ENCODE measurements at places on chromosomes 2 and 18.

GRCh38 chr2:150081775-150082481 lies 405.5 kb downstream of the RND3 start:
- no peak for DNase-seq

DNA sequence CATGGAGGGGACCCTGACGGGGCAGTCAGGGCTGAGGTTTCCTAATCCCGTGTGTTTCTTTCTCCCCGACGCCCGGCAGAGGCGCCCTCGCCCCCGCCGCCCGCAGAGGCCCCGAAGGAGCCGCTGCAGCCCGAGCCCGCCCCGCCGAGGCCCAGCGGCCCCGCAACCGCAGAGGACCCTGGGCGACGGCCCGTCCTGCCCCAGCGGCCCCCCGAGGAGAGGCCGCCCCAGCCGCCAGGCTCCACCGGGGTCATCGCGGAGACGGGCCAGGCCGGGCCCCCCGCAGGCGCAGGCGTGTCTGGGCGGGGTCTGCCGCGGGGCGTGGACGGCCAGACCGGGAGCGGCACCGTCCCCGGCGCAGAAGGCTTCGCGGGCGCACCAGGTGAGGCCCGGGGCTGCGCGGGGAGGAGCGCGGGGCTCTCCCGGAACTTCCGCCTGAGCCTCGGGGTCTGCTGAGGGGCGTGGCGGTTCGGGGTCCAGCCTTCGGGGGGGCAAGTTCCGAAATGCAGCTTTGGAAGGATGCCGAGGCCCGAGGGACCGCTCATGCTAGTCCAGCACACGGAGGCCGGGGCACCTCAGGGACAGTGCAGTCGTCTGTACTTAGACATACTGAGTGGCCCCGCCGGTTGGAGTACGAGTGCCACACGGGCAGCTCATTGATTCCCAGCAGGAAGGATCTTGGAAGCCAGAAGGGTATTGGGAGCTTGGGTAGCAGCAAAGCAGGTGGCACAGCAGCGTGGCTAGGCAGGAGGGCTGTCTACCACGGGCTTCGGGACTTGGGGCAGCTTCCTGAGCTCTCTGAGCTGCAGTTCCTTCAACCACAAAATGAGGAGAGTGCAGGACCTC lies 60.1 kb downstream of the EMILIN2 start:
- no peak for DNase-seq

DNA sequence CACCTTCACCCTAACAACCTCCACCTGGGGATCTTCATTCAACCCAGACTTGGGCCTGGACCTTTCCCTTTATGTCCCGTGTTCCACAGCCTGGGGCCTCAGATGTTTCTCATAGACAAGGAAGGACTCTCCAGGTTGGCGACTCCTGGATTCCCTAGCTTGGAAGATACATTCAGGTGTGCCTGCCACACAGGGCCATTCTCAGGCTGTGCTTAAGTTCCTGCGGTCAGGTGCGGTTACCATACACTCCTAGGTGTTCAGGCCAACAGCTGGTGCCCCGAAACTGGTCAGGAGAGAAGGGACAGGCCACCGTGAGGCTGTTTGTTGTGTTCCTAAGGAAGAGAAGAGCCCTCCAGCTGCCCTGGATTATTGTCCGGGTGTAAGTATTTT lies 15.6 kb downstream of the SLC4A3 start:
- DNase-seq = no peak

GRCh38 chr2:9222239-9222892 lies 15.8 kb downstream of the ASAP2 start:
- no peak for DNase-seq

DNA sequence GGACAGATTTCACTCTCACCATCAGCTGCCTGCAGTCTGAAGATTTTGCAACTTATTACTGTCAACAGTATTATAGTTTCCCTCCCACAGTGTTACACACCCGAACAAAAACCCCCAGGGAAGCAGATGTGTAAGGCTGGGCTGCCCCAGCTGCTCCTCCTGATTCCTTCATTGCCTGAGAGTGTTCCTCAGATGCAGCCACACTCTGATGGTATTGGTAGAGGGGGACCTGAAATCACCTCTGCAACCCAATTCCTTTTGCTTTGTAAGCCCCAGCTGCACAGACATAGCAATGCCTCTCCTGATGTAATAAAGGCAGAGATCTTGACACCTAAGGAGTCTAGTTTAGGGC lies 1529.8 kb downstream of the RPIA start:
- no peak for DNase-seq
